ENCODE measurements at places on chromosomes 5 and 9.
A peak's percentile ranks its signal among the peaks of the same experiment; 100 is the strongest.

DNA sequence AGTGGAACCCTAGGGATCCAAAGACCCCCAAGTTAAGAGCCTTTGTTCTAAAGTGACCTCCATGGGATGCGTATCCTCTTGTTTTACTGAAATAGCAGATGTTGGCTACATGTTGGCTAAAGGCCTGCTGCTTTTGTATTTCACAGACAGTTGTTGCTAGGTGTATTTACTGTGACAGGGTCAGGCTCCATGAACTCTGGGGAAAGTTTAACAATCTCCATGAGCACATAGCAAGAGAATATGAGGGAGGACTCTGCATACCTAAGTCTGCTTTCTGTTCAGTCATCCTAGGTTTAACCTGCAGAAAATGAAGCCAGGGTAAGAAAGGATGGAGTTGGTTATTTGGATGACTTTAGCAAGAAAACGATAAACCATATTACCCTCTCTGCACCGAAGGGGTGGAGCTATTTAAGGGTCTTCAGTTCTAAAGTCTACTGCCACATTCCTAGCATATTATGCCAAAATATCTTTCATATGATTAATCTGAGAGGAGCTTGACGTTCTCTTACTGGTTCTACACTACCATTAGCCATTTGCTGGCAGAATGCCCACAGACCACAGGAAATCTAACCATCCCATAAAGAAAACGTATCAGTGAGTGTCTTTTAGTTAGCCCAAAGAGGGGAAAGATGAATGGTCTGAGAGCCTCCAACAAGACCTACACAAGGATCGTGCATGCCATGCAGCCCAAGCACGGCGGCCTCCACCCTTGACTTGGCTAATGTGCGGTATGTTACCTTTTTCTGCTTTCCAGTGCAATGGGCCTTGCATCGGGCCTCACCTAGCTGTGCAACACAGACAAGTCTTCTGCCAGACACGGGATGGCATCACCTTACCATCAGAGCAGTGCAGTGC lies 127.8 kb downstream of the SAXO1 start:
- no peak for DNase-seq

- DNase-seq: no peak
Observed at GRCh38 chr9:129439242-129439641, 181.7 kb downstream of the C9orf50 start.

GRCh38 chr9:4197548-4197947 lies 102.3 kb downstream of the GLIS3 start:
- DNase-seq: peak; percentile 17

GRCh38 chr9:137814841-137815240 lies 62.7 kb upstream of the CACNA1B start:
- DNase-seq: no peak

- peak; percentile 29 for DNase-seq
Observed at GRCh38 chr9:120946259-120946658, 19.7 kb upstream of the TRAF1 start.

DNA sequence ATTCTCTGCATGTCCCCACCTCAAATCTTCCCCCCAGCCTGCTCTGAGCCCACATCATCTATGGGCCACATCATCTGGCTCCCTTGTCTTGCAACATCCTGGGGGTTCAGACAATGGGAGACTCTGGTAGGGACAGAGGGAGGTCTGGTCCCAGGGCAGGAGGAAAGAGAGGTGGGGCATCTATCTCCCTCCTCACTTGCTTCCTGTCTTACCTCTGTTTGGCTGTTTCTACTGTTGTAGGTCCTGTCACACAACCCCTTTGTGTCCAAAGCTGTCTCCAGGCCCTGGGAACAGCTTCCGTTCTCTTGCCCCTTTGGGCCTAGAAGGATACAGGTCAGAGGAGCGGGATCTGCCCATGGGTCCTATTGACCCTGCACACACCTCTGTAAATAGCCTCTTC lies 227.2 kb downstream of the NSG2 start:
- no peak for DNase-seq

DNA sequence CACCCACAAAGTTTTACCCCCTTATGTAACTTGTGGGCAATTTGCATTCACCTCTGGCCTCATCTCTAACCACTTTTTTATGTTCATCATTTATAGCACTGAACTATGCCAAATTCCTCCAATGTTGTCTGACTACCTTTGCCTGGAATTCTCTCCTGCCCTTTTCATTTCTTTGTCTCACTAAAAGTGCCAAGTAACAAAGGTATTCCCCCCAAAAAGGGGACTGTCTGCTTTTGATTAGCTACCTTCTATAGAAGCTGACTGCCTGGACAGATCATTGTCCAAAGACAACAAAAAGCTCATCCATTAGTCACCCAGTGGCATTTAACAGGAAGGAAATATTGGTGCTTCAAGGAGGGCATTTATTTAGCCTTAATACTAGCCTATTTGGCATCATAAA lies 189.9 kb upstream of the VCAN start:
- DNase-seq: peak; percentile 6

DNA sequence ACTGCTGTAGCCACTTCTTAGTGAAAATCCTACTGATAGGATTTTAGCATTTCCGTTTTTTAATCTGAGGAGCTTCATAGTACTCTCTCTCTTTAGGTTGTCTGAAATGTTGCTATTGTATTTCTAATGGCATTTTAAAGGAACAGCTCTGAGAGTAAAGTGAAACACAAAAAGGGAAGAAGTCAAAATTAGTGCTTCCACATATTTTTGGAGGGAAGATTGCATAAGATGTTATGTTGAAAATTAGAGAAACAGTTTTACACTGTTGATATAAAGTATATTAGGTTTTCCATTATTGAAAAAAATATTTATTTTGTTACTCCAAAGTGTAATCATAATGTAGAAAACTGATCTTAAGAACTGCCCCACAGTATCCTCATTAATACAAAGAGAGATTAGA lies 525.1 kb downstream of the TAF11L14 start:
- DNase-seq: no peak

DNA sequence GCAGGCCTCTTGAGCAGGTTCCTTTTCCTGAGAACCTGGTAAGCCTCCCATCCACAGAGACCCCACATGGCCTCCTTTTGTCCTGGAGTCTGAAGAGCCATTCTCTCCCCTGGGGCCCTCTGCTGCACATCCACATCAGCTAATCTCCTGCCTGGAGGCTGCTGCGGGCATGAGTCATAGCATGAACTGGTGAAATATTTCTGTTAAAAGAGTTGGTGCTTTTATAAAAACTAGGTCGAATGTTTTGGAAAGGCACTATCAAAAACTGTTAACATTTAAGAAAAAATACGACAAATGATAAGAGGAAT lies 399.4 kb downstream of the CTNND2 start:
- DNase-seq: no peak

GRCh38 chr5:78660401-78660800 lies 11.8 kb upstream of the LHFPL2 start:
- peak; percentile 81 for DNase-seq

DNA sequence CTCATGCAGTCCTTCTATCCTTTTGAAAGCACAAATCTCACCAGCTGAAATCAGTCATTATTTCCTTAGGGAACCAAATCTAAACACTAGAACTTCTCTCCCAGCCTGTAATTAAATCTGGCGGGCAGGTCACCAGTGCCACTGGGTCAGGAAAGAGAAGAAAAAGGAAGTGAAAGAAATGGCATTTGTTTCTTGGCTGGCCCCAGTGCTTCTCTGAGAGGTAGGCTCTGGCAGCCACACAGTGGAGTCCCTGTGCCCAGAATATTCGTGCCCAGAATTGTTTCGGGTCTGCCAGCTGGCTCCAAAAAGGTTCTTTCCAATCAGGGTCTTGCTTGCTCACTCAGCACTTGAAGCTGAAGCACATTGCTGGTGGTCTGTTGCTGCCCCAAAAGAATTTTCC lies 133.9 kb upstream of the MTAP start:
- no peak for DNase-seq

DNA sequence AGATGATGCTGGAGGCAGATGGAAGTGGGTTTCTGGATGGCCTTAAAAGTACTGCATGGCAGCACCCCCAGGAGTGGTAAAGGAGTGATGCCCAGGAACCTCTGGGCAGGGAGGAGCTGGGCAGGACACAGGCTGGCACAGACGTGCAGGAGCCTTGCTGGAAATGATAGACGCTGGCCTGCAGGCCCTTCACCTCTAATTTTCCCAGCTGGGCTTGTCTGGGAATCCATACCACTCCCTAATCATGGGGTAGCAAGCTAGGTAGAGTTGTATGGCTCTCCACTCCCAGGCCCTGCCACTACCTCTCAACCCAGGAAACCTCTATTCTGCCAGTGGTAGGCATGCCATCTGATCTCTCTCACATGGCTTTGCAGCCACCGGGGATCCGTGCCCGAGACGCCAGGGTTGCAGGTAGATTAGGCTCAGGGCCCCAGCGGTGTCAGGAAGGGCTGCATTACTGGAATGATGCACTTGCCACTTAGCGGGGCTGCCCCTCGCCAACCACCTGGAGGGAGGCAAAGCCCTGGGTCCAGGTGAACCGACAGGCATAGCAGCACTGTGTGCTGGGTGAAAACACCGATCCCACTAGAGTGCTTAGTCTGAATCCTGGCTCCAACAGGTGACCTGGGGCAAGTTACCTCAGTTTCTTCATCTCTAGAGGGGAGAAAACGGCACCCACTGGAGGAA lies 79.6 kb upstream of the SLC25A51 start:
- DNase-seq: no peak

GRCh38 chr5:59128646-59129290 lies 545.9 kb downstream of the RAB3C start:
- peak; percentile 78 for DNase-seq

GRCh38 chr9:35424356-35425352 lies 65.3 kb upstream of the RUSC2 start:
- no peak for DNase-seq

DNA sequence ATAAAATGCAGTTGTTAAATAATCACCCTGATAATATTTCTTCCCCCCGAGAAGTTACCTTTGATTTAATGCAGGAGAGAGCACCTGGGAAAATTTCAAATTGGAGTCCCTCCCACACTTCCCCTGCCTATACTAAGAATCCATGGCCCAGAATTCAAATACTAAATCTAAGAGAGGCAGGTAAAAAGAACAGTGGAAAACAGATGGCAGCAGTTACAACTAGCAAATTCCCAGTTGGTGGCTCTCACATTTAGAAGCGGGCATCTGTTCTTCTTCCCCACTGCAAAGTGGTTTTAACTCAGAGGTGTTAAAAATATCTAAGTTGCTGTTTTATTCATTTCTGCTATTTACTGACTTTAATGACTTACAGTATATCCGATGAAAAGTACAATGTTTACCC lies 210.4 kb upstream of the ELAVL2 start:
- no peak for DNase-seq

- DNase-seq: no peak
Observed at GRCh38 chr5:72183101-72183520, 75.8 kb downstream of the MAP1B start.

GRCh38 chr5:152978141-152978835 lies 512.2 kb upstream of the GRIA1 start:
- no peak for DNase-seq

- no peak for DNase-seq
Observed at GRCh38 chr9:71908825-71909224, 2.2 kb downstream of the ABHD17B start.

- no peak for DNase-seq
Observed at GRCh38 chr9:13732290-13732689, 452.8 kb upstream of the MPDZ start.

- DNase-seq: no peak
Observed at GRCh38 chr5:67520161-67520908, 323.7 kb upstream of the CD180 start.

DNA sequence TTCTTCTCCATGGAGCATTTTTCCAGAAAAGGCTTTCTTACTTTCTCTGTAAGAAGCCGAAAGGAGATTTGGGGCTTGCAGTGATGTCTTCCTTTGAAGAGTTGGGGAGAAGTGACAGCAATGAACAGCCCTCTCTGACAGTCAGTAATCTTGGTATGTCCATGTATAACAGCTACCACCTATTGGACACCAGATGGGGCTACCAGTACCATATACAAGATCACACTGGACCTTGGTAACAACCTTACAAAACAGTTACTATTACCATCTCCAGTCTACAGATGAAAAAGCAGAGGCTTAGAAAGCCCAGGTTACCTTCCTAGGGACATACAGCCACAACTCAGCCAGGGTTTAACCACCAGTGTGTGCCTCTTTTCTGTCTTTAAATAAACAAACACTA lies 272.7 kb upstream of the TRPC7 start:
- DNase-seq: no peak

GRCh38 chr9:108225149-108225800 lies 630.5 kb downstream of the ACTL7B start:
- DNase-seq: peak; percentile 35

DNA sequence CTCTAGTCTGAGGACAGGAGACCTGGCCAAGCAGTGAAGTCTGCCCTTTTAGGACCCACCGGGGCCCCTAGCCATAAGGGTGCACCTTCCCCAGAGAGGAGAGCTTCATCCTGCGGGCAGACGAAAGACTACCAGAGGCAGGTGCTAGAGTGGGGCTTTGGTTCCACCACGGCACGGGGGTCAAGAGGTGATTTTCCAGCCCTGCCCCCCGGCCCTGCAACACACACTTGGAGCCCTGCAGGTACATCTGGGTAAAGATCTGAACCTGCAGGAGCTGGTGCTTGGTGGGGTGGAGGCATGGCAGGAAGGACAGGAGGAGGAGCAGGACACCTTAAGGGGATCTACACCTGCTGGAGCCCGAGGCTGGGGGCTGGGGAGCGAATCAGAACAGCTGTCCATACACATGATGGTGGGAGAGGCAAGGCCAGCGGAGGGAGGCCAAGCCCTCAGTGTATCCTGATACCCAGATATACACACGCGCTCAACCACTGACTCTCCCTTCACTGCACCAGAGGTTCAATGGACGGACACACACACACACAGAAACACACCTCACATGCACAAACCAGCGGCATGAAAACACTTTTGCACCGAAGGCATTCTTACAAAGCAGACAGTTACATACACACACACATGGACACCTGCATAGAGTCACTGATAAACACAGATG lies 98.4 kb upstream of the MVB12B start:
- no peak for DNase-seq

DNA sequence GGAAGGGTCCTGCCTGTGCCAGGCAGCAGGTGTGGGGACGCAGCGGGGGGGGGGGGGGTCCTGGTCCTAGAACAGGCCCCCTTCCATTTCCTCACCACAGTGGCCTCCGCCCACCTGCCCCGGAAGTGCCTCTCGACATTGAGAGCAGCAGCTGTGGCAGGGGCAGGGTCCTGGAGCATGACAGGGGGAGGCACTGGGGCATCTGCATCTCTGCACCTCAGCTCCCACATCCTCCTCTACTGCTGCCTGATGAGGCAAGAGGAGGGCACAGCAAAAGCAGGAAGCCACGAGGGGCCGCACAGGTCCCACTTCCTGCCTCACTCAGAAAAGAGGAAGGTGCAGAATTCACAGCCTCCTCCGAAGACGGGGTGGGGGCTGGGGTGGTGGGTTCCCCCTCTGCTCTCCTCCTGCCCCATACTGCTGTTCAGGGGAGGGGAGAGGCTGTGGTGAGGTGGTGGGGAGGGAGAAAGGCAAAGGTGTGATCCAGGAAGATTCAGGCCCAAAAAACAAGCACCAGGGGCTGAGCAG lies 14.8 kb downstream of the AKNA start:
- DNase-seq: no peak
